ENCODE measurements at places on chromosomes 3 and 15.
A peak's percentile ranks its signal among the peaks of the same experiment; 100 is the strongest.

- no peak for DNase-seq
Observed at GRCh38 chr3:29802057-29802456, 521.2 kb downstream of the RBMS3 start.

DNA sequence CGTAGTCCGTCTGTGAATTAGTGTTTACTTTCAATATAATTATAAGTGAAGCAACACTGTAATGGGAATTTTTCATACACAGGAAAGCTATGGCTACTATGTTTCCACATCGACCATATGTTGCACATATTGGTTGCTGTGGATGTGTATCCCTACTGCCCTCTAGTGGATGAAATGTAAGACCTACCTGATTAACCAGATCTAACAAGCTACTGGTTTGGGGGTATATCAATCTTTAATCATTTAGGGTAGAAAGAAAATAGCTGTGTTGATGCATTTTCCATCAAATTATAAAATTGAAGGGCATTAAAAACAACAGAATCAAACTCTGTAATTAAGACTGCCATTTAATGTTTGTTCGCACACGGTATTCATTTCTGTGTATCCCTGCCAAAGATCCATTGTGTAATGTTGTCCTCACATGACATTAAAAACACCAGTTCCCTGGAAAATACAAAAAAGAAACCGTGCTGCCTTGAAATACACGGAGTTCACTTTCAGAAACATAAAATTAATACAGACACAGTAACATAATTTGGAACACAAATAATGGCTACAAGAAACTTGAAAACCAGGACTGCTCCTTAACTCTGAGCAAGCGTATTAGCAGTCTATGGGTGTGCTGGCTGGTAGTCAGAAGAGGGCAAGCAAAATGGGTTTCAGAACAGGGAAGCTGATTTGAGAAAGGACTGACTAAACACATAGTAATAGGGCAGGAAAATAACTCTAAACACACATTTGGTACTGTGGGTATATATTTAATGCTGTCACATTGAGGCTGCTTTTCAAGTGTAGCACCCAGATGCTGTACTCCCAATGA is 125.1 kb downstream of the TIGIT start:
- DNase-seq, result peak; percentile 80

- DNase-seq, result no peak
Observed at GRCh38 chr15:84697236-84697990, 18.5 kb downstream of the SEC11A start.

- no peak for DNase-seq
Observed at GRCh38 chr3:198113206-198114053, 153.4 kb downstream of the LMLN start.

DNA sequence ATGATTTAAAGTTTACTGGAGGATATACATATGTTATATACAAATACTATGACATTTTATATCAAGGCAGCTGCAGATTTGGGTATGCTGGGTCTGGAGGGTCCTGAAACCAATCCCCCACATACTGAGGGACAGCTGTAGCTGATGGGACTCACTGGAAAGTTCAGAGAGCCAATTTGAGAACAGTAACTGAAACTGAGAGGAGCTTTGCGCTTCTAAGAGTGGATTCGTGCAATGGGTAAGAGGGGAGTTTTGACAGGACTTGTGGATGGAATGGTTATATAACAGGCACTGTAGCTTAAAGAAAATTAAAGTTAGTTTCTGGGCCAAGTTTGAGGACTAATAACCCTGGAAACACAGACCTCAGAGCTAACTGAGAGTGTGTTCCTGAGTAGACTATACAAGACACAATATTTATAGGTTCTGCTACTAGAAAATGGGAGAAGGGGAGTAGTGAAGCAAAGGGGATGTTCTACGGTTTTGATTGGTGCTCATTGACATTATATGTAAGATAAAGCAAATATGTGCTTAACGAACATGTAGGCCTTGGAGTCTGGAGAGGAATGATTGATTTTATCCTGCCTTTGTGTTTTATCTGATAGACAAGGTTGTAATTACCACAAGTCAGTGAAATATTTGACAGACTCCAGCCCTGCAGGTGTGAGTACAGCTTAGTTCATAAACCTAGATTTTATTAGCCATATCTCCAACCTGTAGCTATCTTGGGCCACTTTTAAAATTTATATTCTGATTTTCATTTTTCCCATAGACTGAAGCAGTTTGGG is 4.8 kb upstream of the ZMAT3 start:
- no peak for DNase-seq

- no peak for DNase-seq
Observed at GRCh38 chr3:62527474-62527873, 154.1 kb upstream of the FEZF2 start.

DNA sequence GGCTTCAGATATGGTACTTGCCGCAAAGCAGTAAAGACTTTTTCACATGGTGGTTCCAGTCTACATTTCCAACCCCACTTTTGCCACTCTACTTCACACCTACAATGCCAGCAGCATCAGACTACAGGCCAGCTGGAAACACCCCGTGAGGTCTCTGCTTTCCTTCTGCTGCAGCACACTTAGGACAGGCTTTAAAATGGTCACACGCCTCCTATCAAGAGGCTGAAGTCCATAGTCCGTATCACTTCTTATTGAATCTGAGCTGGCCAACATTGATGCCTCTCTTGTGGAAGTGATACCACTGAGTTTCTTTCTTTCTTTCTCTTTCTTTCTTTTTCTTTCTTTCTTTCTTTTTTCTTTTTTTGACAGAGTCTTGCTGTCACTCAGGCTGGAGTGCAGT is 59.8 kb downstream of the ZNF860 start:
- DNase-seq, result no peak

DNA sequence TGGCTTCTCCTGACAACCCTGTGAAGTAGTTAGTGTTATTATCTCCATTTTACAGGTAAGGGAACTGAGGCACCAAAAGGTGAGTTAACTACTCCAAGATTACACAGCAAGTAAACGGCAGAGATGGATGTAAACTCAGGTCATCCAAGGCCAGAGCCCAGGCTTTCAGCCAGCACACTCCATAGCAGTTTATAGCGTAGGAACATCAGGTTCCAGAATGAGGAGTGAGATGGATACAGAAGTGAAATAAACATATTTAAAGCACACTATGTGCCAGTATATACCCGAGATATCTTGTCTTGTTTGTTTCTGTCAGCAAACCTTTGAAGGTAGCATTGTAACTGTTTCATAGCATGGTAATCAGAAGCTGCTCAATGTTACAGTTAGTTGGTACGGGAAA is 279.0 kb downstream of the OXSM start:
- no peak for DNase-seq

Measured in bronchial epithelial cell (primary cell).